ENCODE measurements at places on chromosomes 6 and 20.

DNA sequence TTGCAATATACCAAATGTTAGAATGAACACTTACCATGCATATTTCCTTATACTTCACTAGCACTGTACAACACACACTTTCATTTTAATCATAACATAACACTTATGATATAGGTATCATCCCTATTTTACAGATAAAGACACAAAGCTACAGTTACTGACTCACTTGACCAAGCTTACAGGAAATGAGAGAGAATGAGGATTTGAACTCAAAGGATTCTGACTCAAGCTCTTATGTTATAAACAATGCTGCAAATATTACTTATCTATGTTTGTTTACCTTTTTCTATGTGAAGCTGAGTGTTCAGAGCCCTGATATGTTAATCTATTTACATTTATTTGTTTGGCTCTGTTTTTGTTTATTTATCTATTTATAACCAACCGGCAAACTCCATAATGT is 245.4 kb downstream of the PTPRK start:
- DNase-seq = no peak

DNA sequence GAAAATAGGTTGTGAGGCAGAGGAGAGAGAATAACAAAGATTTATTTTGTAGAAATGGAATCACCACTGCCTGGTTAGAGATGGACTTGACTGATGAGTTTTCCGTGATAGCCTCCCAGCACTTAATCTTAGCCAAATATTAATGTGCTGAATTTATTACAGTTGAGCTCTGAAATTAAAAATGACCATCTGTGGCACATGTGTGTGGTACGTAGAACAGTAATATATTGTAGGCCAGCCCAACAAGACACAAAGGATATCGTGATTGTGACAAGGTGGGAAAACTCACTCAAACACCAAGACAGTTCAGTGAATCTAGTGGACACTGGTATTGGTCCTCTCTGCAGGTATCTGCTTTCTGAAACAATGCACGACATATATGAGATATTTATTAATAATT is 119.4 kb downstream of the HAO1 start:
- no peak for DNase-seq

GRCh38 chr6:41100871-41101287 is 28.1 kb downstream of the NFYA start:
- DNase-seq = peak; percentile 36

GRCh38 chr20:43295781-43296180 is 106.1 kb upstream of the PTPRT start:
- DNase-seq = no peak

DNA sequence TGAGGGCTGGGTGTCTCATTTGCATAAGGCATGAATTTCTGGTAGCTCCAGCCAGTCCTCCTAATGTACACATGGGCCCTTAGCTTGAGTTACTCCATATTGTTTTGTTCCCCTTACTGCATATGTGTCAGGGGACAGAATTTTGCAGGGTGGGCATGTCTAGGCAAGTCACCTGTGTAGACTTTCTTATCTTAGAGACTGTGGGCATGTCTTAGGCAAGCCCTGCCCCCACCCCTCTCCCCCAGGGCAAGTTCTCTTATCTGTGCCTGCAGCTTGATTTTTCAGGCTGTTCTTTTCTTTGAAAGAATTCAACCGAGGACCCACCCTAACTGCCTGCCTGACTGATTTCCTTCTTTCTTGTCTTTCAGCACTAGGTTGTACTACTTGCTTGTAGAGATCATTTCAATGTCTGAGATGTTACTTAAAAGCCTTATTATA is 32.1 kb downstream of the NHLRC1 start:
- DNase-seq = no peak

Data from left hindlimb (tissue), 1 donor.